Regular cardiac myocyte (primary cell): ENCODE measurements at places on chromosomes 4 and X. TPM values are rescaled to one million over a fixed set of nuclear protein-coding genes. Genes with fewer than 3 reads are reported as not detected.

The CLRN2 gene
- total RNA-seq = not detected in 2 replicates

The PRR32 gene
- total RNA-seq = not detected in 2 replicates

The TGIF2LX gene
- not detected in 2 replicates for total RNA-seq

The MGAT4D gene
- not detected in 2 replicates for total RNA-seq

The DUX4 gene
- not detected in 2 replicates for total RNA-seq

The GPR173 gene
- 2.0 and 2.1 TPM in 2 replicates for total RNA-seq
